ENCODE measurements at places on chromosomes 1 and 21.
A peak's percentile ranks its signal among the peaks of the same experiment; 100 is the strongest.

- no peak for DNase-seq
Measured at GRCh38 chr1:33383489-33383888, 47.4 kb downstream of the PHC2 start.

- DNase-seq, result no peak
Measured at GRCh38 chr1:114089502-114090138, 64.0 kb downstream of the SYT6 start.

GRCh38 chr1:246790364-246790763, 66.2 kb downstream of the SCCPDH start:
- no peak for DNase-seq

GRCh38 chr1:91611483-91611917, 110.8 kb downstream of the CDC7 start:
- DNase-seq, result no peak

- no peak for DNase-seq
Measured at GRCh38 chr1:61436016-61436415, 288.9 kb downstream of the TM2D1 start.

DNA sequence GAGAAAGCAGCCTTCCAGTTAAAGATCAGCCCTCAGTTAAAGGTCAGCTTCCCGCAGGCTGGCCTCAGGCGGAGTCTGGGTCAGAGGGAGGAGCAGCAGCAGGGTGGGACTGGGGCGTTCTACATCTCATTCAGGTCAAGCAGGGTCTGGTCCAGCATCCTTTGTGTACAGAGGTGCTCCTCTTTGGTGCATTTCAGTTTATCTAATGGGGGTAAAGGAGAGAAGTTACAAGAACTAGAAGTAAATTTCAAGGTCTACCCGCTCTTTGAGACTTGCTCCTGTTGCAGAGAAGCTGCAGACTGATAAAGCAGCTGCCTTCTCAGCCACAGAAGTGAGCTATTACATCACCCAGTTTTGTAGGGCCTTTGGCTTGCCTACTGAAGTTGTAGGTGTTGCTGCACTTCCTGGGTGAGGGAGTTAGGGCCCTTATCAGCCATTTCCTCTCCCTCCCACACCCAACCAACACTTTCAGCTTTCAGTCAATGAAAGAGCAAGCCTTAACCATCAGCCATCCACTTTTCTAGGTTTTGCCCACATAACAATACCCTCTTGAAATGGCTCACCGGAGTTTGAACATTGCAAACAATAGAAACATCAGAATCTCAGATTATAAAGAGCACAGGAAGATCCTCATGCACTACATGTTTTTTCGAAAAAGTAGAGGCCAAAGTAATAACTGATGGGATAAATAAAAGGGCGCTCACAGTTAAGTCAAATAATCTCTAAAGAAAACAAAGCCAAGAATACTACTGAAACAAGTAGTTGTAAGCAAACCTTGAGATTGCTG, 2.8 kb upstream of the NUP210L start:
- DNase-seq, result peak; percentile 48

DNA sequence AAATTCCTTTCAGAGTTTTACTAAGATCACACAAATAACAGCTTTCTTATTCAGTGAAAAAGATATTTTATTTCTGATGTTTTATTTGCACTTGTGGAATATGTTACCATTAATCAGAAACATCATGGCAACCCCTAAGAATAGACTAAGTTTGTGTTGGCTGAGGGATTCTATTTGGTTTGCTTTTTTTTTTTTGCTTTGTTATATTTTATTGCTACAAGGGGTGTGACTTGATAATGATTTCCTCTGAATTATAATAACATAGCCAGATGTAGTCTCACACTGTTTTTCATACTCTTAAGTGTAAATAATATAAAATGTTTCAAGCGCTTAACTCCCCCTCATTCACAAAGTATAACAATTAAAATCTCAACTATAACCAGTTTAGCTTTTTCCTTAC, 20.0 kb downstream of the GLRX2 start:
- no peak for DNase-seq

- no peak for DNase-seq
Measured at GRCh38 chr21:26119906-26120305, 50.7 kb downstream of the APP start.

DNA sequence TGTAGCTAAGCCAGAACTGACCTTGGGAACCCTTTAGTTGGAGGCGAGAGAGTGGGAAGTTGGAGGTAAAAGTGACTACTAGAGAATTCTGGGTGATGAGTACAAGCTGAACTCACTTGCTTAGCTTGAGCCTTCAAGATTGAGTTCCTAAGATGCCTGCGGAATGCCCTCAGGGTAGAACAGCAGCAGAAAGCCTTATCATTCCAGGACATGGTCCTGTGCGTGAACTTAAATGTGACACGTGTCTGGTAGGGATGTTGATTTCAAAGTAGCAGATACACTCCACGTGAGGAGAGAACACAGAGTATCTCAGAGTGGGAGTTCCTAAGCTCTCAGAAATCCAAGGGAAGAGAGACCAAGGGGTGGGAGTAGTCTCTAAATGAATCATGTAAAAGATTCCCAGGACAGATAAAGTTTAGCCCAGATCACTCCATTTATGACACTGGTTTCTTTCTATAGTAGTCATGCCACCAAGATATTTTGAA, 60.1 kb downstream of the KCNK1 start:
- DNase-seq, result no peak

- DNase-seq, result no peak
Measured at GRCh38 chr1:227255086-227255732, 63.1 kb downstream of the CDC42BPA start.

DNA sequence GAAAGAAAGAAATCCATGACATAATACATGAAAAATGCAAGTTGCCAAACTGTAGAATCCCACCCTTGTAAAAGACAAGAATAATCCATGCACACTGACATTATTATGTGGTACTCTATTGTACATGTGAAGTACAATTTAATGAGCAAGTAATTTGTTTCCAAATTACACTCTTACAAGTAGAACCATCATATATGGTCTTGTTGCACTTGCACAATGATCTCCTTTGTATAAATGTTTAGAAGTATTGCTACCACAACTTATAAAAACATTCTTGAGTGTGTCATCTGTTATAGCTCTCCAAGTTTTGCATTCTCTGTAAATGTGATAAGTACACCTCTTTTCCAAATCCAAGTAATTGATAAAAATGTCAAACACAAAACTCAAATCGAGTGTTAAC, 29.1 kb upstream of the ZNF281 start:
- no peak for DNase-seq

DNA sequence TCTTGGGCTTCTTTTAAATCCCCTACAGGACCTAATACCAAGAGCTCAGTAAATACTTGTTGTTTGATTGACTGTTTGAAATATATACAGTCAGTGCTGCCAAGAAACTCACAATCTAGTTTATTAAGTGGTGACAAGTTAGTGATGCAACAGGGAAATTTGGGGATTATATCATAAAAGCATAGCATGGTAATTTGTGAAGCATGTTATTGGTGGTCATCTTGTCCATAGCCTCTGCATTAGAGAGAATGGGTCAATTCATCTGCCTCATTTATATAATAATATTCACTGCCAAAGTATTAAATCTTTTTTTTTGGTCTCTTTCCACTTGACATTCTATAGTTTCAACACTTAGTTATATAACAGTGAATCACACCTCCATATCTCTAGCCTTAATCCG, 138.2 kb upstream of the SPAG17 start:
- no peak for DNase-seq

- DNase-seq, result no peak
Measured at GRCh38 chr1:178870221-178870620, 656 bp downstream of the ANGPTL1 start.

DNA sequence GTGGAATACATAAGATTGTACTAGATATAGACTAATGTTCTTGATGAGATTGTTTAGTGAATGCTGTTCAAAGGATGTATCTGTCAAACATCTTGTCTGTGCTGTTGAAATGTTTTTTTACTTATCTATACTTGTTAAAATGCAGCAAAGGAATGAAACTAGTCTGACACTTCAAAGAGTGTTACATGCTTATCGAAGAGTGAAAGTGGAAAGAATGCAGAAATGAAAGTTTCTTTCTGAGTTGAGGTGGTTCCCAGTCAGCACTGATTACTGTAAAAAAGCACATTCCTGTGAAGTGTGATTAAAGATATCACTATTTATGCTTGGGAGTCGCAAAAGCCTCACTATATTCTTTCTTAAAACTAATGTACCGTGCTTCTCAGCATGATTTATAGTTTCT, 1225.2 kb downstream of the NCAM2 start:
- DNase-seq, result no peak

DNA sequence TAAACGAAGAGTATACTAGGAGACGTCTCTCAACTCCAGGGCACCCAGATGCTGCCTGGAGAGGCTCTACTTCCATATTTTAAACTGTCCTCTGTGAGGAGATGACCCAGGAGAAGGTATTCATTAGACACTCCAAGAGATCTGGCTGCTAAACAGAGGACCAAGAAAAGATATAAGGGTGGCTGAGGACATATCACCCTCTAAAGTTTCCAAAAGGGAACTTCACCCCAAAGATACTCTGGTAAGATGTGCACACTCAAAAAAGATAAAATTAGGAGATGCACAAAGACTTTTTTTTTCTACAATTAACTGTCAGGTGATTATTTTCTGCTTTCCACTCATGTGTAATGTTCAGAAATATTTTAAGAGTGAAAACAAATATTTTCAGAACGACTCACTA, 1.4 kb downstream of the ZNF670 start:
- no peak for DNase-seq

- no peak for DNase-seq
Measured at GRCh38 chr21:36055551-36055950, 4.8 kb downstream of the SETD4 start.

DNA sequence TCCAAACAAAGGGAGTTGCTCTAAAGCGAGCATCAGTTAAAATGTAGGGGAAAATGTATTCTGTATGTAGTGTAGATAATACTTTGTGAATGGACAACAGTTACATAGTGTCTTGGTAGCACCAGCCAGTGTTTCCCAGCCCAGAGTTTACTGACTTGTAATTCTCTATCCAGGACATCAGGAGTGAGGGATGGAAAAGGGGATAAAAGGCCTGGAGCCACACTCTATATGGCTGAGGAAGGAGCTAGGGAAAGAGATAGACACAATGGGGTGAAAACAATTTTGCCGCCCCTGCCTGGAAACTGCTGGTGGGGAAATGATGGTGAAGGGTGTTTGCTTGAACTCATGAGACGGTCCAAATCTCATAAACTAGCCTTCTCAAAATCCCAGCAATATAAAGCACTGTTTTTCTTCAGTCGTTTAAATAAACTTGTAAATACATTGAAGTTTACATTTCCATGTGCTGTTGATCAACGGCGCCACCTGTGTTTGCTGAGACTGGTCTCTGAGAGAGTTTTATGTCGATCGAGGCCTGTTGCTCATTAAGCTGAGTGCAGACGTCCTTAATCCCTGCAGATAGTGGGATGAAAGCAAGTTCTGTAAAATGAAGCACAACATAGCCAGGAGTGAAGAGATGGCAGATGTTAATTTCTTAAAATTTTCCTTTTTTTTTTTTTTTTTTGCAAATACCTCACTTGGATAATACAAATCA, 27.9 kb upstream of the AGO1 start:
- DNase-seq, result no peak

DNA sequence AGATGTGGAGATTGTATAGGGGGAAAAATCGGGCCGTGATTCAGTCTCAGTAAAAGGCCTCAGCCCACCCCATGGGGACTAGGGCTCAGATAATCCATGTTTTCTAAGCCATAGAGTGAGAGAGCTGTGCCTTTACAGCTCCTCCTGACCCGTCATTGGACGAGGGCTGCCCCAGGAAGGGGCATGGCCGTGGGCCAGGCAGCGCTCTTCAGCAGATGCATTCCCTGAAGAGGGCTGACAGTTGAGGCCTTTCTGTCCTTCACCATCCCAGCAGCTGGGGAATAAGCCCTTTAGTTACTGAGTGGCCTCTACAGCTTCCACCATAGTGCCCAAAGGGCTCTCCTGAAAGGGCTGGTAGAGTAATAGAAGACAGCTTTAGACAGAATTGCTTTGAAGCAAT, 57.2 kb downstream of the ST3GAL3 start:
- DNase-seq, result no peak

DNA sequence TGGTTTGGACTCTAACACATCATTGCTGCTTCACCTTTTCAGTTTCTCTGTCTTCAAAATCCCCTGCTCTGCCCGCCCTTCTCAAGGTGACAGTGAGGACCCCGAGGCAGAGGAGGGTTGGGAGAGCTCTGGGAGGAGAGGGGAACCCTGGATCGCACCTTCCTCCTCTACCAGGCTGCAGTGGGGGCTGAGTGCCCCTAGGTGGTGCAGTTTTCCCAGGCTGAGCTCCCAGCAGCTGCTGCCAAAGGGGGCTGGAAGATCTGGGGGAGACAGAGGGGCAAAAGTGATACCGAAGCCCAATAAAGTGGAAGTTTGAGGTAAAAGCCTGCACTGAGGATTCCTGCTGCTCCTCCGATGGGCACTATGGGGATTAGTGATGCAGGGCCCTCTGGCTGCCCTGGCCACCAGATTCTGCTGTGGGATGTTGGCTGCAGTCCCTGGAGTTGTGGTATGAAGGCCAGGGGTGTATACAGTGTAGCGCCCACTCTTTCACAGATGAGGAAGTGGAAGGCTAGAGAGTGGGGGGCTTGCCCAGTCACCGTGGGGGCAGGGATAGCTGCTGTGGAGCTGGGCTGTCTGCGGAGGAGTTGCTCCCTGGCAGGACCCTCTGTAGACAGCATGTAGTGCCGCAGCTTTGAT, 40.7 kb upstream of the SCMH1 start:
- peak; percentile 19 for DNase-seq

DNA sequence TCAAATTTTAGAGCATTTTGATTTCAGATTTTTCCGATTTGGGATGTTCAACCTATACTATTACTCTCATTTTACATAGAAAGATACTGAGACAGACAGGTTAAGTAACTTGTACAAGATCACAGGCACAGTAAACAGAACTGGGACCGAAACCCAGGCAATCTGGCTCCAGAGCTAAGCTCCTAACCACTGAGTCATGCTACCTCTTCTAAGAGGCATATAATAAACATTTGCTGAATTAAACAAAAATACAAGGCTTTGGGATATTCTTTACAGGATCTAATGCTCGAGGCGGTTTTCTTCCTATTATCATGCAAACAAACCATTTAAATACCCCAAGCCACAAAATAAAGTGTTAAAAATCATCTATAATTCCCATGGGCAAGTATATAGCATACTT, 50.3 kb downstream of the MCOLN2 start:
- DNase-seq, result no peak

GRCh38 chr1:154272217-154272998, at the start of gene HAX1:
Gene HAX1, plus strand, starts transcription at chr1:154272629. Its CDS starts 95 bp downstream, at chr1:154272724.
- peak; percentile 97 for DNase-seq

GRCh38 chr1:239058190-239058589, 328.2 kb upstream of the CHRM3 start:
- DNase-seq, result no peak
